ENCODE measurements at places on chromosomes 12 and 14.

- no peak for DNase-seq
Observed at GRCh38 chr12:31482816-31483215, 108.1 kb downstream of the DENND5B start.

GRCh38 chr14:105888151-105888550 lies 361.8 kb downstream of the TMEM121 start:
- DNase-seq = no peak

GRCh38 chr14:49250109-49250508 lies 336.1 kb downstream of the RPS29 start:
- DNase-seq = no peak

DNA sequence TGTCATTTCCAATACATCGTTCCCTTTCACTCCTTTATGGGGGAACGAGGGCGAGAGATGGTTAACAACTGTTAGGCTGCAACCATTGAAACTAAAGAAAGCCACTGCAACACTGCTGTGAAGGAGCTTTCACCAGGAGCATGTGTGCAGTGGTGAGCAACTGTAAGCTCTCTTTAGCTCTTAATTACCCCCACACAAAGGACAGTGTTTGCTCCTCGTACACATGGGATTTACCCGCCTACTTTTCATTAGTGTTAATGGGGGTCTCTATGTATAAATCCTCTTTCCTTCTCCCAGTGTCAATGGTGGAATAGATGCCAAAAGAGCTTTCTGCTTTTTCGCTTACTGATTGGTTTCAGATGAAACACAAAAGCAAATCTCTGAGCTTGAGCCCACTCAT lies 343.1 kb downstream of the FLRT2 start:
- no peak for DNase-seq

DNA sequence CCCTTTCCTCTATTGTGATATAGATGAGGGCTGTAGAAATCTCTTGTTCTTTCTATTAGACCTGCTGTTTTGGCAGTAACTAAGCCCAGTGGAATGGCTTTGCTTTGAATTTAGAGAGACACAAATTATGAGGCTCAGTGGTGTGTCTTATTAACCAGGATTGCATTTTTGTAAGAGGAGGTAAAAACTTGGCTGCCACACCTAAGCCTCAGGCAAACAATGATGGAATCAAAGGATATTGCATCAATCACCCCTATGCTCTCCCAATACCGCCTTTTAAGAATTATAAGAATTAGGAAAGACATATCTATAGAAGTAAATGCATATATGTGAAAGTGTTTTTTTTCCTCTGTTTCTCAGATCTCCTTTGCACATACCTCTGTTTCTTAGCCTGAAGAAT lies 63.3 kb downstream of the ACSS3 start:
- no peak for DNase-seq

- DNase-seq = no peak
Observed at GRCh38 chr14:70942342-70942706, 35.1 kb downstream of the PCNX1 start.

- peak; percentile 23 for DNase-seq
Observed at GRCh38 chr12:7994731-7995205, 37.7 kb upstream of the FOXJ2 start.

GRCh38 chr12:123995023-123995748 lies 22.2 kb downstream of the ZNF664 start:
- no peak for DNase-seq

DNA sequence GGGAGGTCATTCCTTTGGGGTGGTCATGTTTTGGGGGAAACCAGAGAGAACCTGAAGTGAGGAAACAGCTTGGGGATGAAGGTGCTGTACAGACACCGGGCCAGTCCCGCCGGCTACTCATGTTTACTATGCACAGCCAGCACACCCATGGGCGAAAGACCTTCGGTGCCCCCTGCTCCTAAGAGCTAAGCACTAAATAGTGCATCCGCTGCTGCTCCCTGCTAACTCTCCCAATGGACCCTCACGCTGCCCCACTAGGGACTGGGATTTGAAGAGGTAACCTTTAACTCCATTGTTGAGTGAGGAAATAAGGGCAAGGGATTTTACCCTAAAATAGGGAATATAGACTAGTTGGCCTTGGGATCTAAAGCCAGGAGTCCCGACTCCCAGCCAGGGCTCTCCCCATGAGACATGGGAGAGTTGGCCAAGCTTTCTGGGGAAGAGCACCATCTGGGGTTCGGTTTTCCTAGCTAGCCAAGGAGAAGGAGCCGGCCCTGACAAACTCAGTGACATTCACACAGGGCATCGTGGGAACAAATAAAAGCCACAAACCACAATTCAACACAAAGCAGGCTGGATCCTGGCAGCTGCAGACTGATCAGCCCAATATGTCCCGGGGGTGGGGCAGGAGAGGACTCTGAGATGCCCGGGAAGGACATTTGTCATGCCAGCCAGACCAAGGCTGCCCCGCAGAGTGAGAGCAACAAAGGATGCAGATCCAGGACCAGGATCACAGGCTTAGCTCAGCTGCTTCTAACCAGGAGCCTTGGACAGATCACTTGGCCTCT lies 91.7 kb downstream of the SINHCAF start:
- no peak for DNase-seq

DNA sequence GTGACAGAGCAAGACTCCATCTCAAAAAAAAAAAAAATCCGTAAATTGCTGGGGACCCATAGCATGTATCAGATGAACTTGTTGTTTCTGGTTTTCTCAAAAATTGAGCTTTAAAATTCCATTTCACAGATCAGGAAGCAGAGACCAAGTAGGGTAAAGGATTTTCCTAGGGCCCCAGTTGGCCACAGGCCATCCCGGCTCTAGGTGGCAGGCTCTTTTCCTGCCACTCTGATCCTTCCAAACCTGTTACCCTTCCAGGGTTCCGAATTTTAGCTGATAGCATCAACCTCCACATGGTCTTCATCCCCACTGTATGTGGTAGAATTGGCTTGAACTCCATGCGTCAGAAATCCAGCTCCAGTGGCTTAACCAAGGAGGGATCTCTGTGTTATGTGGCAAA lies 36.1 kb upstream of the BDKRB2 start:
- no peak for DNase-seq

GRCh38 chr12:23376238-23376637 lies 573.2 kb downstream of the SOX5 start:
- DNase-seq = no peak

DNA sequence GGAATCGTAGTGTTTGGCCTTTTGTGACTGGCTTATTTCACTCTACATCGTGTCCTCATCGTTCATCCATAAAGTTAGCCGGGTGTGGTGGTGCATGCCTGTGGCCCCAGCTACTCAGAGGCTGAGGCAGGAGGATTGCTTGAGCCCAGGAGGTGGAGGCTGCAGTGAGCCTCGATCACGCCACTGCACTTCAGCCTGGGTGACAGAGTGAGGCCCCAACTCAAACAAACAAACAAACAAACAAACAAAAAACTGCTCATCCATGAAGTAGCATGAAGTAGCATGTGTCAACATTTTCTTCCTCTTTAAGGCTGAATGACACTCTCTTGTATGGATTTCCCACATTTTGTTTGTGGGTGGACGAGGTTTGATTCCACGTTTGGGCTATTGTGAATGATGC lies 44.0 kb upstream of the MEG3 start:
- peak; percentile 15 for DNase-seq

GRCh38 chr12:114253976-114254778 lies 151.8 kb downstream of the TBX5 start:
- no peak for DNase-seq

Data from kidney (tissue), 22 donors.